ENCODE measurements at places on chromosomes 16 and 17. TPM values are rescaled to one million over a fixed set of nuclear protein-coding genes. Genes with fewer than 3 reads are reported as not detected.

Gene SECTM1
- total RNA-seq, result 5.8 TPM

Gene CRISPLD2
- 53.4 TPM for total RNA-seq

DNA sequence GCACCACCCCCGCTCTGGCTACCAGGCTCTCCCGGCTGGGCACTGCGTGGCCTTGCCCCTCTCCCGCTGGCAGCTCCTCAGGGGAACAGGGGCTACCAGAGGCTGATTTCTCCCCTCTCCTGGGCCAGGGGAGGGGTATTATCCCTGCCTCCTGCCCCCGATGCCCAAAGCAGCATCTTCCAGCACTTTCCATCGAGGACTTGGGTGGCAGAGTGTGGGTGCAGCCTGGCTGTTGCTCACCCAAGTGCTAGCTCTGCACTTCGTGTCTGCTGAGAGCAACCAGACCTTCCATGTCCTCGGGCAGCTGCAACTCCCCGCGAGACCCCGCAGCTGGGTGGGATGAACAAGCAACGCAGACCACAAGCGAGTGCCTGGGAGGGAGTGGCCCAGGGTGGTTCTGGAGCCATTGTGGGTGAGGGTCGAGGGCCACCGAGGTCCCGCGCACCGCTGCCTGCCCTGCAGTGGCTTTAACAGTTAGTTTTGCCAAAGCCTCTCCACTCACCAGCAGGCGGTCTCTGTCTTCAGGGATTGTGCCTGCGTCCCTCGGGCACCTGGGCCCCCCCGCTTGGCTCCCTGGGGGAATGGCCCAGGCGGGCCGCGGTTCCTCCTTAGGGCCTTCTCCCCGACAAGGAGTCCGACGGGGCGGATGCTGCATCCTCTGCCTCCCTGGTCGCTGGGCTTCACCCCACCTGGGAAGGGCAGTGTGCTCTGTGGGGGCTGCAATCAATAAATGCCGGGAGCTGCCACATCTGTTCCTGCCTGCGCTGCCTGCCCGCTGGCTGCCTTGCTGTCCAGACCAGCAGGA, 8.4 kb downstream of the SLC25A10 start:
- DNase-seq, result no peak
- peaks cover 11% of the 10 kb centered on the region for H3K27me3 ChIP-seq
- H3K4me3 ChIP-seq, result no peak overlapping the region
- H3K4me1 ChIP-seq, result peaks cover 29% of the 10 kb centered on the region
- H3K27ac ChIP-seq, result no peak overlapping the region
- no peaks in the 10 kb centered on the region for H3K36me3 ChIP-seq

GRCh38 chr17:41444640-41445039, 3.9 kb upstream of the KRT38 start:
- peaks cover 26% of the 10 kb centered on the region for H3K27me3 ChIP-seq
- H3K36me3 ChIP-seq, result no peaks in the 10 kb centered on the region
- no peak overlapping the region for H3K4me3 ChIP-seq
- H3K4me1 ChIP-seq, result no peaks in the 10 kb centered on the region
- H3K27ac ChIP-seq, result no peak overlapping the region

GRCh38 chr16:49494474-49494873, 120.9 kb downstream of the C16orf78 start:
- H3K4me3 ChIP-seq, result no peak overlapping the region
- no peaks in the 10 kb centered on the region for H3K27me3 ChIP-seq
- DNase-seq, result no peak
- peaks cover 9% of the 10 kb centered on the region for H3K4me1 ChIP-seq
- H3K27ac ChIP-seq, result no peak overlapping the region

Gene SLFN13
- total RNA-seq, result 2.8 TPM

- DNase-seq, result no peak
- no peak overlapping the region for H3K4me3 ChIP-seq
Measured at GRCh38 chr16:85679870-85680269, 8.9 kb downstream of the GINS2 start.

Gene SLC25A10
- total RNA-seq, result 25.1 TPM

DNA sequence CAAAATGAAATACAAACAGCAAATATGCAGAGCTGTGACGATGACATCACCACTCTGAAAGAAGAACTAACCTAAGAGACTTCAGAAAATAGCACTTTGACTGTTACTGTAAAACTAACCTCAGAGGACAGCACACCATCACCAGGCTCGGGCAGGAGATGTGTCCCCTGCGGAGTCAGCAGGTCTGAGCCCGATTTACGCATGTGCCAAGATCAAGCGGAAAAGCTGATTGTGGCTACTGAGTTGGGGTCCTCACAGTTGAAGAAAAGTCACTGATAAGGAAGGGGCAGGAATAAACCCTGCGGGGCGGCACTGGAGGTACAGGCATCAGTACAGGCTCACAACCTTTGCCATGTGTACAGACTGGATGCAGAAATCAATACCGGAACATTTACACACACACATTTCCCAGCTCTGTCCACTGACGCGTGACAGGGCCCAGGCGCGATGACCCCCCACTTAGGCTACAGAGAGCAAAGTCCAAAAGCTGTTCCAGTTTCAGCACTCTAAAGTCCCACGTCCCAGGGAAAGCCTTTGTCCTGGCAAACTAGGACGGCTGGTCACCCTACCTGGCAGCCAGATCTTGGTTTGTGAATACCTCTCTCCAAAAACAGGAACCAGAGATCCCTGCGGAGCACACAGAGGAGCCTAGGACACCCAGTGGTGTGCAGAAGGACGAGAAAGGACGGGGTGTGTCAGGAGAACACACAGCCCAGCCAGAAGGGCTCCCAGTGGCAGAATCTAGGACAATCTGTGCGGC, 21.5 kb downstream of the TRAP1 start:
- H3K36me3 ChIP-seq, result no peaks in the 10 kb centered on the region
- no peak overlapping the region for H3K27ac ChIP-seq
- H3K4me1 ChIP-seq, result no peaks in the 10 kb centered on the region
- H3K4me3 ChIP-seq, result no peak overlapping the region
- H3K27me3 ChIP-seq, result no peaks in the 10 kb centered on the region
- DNase-seq, result no peak

Gene SOX8
- 0.60 TPM for total RNA-seq

Gene DUSP3
- 57.0 TPM for total RNA-seq

DNA sequence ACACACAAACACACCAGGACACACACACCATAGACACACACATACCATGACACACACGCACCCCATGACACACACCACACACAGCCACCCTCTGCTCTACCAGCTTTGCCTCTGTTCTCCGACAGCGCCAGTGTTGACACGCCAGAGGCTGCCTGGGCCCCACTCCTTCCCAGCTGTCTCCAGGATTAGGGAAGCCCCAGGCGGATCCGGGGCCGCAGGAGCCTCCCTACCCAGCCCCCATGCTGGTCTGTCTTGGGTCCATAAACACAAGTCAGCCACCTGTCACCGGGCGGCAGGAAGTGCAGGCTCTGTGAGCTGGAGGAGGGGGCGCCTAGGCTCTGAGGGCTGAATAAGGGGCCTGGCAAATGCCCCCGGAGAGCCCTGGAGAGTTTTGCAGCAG, 10.5 kb downstream of the TBC1D16 start:
- no peaks in the 10 kb centered on the region for H3K4me1 ChIP-seq
- no peak overlapping the region for H3K4me3 ChIP-seq
- H3K27ac ChIP-seq, result peak overlapping the region; percentile 28
- DNase-seq, result peak; percentile 44

Gene KRTAP9-2
- total RNA-seq, result not detected

Gene TEKT1
- total RNA-seq, result not detected

DNA sequence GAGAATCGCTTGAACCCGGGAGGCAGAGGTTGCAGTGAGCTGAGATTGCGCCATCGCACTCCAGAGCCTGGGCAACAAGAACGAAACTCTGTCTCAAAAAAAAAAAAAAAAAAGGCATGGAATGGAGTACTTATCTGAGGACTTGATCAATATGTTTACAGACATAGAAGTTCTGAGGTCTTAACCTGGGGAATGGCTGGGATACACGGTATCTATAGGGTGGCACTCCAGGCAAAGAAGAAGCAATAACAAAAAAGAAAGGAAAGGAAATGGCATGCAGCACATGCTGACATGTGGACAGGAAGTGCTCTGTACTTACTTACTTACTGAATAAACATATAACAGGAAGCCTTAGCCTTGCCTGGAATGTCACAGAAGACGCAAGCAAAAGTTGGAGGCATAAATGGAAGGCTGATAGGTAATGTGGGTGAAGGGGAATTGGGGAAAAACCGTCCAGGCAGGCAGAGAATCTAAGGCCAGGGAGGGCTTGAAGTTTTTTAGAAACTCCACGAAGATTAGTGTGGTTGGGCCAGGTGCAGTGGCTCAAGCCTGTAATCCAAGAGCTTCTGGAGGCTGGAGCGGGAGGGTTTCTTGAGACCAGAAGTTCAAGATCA, 10.1 kb upstream of the SPOP start:
- no peak for DNase-seq
- H3K27ac ChIP-seq, result peak overlapping the region; percentile 88
- no peaks in the 10 kb centered on the region for H3K36me3 ChIP-seq
- no peak overlapping the region for H3K4me3 ChIP-seq
- no peaks in the 10 kb centered on the region for H3K27me3 ChIP-seq

DNA sequence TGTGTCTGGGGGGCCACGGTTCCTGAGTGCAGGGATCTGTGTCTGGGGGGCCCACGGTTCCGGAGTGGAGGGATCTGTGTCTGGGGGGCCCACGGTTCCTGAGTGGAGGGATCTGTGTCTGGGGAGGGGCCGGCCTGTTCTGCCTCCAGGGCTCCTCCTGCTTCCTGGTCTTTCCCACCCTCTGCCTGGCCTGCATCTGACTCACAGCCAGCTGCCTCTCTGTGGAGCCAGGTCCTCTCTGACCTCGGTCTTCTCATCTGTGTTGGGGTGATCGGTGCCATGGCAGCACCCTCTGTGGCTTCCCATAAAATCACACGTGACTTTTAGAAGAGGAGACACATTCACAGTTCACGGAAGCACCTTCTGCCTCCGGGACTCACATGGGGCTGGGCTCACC, 50.3 kb downstream of the ZFPM1 start:
- H3K4me1 ChIP-seq, result peaks cover 2% of the 10 kb centered on the region
- no peak overlapping the region for H3K27ac ChIP-seq
- H3K27me3 ChIP-seq, result no peaks in the 10 kb centered on the region

DNA sequence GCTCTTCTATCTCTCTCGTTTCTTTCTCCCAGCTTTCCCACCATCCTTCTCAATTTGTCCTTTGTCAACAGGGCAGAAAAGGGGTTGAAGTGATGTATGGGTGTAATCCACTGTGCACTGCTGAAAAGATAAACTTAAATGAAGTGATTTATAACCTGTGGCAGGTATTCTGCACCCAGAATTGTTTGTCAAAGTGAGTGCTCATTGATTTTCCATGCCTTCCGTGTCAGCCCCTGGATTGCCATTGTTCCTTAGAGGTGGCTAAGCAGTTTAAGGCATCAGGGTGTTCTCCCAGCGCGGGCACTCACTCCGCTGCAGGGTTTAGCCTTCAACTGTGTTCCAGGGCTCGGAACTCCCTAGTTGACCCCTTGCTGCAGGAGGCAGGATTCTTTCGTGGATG, 82.9 kb downstream of the PITPNC1 start:
- no peaks in the 10 kb centered on the region for H3K27me3 ChIP-seq
- no peak for DNase-seq
- no peak overlapping the region for H3K4me3 ChIP-seq
- H3K4me1 ChIP-seq, result no peaks in the 10 kb centered on the region
- no peaks in the 10 kb centered on the region for H3K36me3 ChIP-seq

Gene EXOC3L1
- total RNA-seq, result not detected

GRCh38 chr17:652314-652713, 62.3 kb downstream of the VPS53 start:
- H3K36me3 ChIP-seq, result no peaks in the 10 kb centered on the region
- DNase-seq, result peak; percentile 47
- H3K27ac ChIP-seq, result peak overlapping the region; percentile 63

DNA sequence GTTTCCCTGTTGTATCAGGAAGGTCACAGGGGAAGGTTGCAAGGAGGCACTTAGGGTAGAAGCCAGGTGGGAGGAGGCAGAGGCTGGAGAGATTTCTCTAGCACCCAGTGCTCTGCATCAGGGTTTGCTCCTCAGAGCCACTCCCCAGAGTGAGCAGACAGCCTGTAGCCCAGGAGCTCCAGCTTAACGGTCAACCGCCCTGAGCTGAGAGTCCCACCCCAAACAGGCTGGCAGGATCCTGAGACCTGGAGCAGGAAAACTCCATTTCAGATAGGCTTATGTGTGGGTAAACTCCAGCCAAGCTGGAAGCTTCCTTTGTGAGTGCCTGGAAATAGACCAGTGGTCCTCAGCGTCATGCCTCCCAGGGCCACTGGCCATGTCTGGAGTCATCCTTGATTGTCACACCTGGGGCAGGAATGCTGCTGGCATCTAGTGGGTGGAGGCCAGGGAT, 37.9 kb downstream of the MPRIP start:
- DNase-seq, result no peak
- H3K4me1 ChIP-seq, result peaks cover 41% of the 10 kb centered on the region
- H3K36me3 ChIP-seq, result no peaks in the 10 kb centered on the region
- H3K4me3 ChIP-seq, result no peak overlapping the region

GRCh38 chr17:76561332-76561731, 21.5 kb downstream of the PRCD start:
- H3K27me3 ChIP-seq, result no peaks in the 10 kb centered on the region
- H3K4me1 ChIP-seq, result peaks cover 53% of the 10 kb centered on the region
- no peak for DNase-seq
- H3K36me3 ChIP-seq, result no peaks in the 10 kb centered on the region

GRCh38 chr17:74842599-74843351, 16.9 kb downstream of the GRIN2C start:
- H3K4me1 ChIP-seq, result peaks cover 19% of the 10 kb centered on the region
- no peaks in the 10 kb centered on the region for H3K36me3 ChIP-seq

DNA sequence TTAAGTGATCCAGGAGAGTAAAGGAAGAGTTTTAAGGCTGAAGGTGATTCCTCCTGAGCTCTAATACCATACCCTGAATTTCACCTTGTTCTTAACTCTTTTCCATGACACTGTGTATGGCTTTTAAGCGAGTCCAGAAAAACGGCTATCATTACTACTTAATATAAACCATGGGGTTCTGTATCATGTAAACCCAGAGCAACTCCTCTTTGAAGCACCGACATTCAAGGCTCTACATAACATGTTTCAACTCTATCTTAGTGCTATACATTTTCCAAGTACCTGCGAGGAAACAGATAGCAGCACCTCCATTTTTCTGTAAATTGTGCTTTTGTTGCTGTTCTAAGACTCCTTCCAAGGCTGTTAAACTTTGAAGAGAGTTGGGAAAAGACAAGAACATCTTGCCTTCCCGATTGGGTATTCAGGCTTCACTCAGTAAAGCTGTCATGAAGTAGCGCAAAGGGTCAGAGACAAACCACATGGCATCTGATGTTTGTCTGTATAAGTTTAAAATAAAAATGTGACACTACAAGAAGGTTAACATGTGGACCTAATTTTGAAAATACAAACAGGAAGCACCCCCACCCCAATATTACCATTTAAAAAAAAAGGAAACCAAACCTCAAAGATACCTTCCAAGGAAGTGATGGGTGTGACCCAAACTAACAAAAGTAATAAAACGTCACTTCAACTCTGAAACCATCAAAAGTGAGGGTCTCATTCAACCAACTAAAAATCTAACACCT, 3.9 kb downstream of the STAT5B start:
- H3K27me3 ChIP-seq, result no peaks in the 10 kb centered on the region
- no peak overlapping the region for H3K4me3 ChIP-seq
- DNase-seq, result no peak
- H3K27ac ChIP-seq, result peak overlapping the region; percentile 19

Gene CDK5R1
- total RNA-seq, result 1.3 TPM

DNA sequence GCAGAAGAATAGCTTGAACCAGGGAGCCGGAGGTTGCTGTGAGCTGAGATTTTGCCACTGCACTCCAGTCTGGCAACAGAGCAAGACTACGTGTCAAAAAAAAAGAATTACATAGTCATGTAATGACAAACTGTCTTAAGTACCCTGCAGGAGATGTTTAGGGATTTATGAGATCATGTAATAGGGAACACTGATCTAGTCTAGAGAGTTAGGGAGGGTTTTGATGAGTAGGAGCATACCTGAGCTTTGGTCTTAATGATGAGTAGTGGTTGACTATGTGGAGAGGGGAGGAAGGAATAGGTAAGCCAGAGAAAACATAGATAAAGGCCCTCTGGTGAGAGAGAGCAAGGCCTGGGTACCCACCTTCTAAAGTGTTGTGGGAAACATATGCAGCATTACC, 30.1 kb upstream of the NF1 start:
- H3K36me3 ChIP-seq, result no peaks in the 10 kb centered on the region
- no peak for DNase-seq
